NCI-H1436 treated with DMSO at 0.1 percent for 48 hours (cell line): ENCODE measurements at places on chromosomes 13 and 19.

GRCh38 chr19:43799502-43800142 is 2.6 kb downstream of the LYPD5 start:
- DNase-seq, result no peak

DNA sequence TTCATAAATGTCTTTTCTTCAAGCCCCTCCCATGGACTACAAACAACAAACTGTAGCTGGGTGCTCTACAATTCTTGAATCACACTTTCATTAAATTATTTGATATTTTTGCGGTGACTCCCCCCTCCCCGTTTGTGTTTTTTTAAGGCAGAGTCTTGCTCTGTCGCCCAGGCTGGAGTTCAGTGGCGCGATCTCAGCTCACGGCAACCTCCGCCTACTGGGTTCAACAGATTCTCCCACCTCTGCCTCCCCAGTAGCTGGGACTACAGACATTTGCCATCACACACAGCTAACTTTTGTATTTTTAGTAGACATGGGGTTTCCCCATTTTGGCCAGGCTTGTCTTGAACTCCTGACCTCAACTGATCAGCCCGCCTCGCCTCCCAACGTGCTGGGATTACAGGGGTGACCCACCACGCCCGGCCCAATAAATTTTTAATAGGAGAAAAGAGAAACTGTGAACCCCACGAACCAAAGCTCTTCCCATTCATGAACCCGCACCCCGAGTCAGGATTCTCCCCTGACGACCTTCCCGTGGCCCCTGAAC is 703 bp downstream of the ZNF506 start:
- no peak for DNase-seq

DNA sequence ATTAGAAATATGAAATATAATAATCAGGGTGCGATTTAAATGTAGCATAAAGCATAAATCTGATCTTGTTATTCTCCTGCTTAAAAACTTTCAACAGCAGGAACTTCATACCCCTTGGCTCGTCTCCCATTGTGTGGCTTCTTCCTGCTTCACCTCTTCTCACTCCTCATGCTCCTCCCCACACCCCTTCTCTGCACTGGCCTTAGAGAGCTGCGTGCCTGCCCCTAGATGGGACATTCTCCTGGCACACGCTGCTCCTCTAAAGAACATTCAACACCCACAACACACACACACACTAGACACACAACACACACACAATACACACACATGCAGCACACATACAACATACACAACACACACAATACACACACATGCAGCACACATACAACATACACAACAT is 104.6 kb upstream of the RAP2A start:
- no peak for DNase-seq

DNA sequence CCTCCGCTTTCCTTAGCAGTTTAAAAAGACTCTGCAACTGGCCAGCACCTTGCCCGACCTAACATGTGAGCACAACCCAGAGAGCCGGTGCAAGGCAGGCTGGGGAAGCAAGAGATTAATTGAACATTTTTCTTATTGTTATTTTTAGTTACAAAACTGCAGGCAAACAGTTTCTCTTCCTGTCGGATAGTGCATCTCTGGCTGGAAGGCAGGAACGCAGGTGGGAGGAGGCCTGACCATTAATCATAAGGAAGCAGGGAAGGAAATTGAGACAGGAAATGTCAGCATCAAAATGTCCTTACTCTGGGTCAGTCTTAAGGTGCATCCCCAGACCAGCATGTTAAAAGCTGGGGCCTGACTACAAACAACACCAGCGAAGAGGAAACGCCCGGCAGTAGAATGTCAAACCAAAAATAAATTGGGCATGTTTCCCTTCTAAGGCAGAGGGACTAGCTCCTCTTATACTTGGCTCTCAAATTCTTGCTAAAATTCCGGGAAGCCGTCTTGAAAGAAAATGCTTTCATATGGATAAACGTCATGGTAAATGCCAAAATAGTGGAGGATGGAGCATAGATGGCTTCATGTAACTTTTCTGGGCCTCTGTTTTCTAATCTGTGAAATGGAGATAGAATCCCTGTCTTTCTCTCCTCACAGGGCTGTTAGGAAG is 226.8 kb downstream of the RAP2A start:
- no peak for DNase-seq

- DNase-seq, result no peak
These were observed 26.9 kb downstream of the GGACT start for GRCh38 chr13:100561599-100562204.

DNA sequence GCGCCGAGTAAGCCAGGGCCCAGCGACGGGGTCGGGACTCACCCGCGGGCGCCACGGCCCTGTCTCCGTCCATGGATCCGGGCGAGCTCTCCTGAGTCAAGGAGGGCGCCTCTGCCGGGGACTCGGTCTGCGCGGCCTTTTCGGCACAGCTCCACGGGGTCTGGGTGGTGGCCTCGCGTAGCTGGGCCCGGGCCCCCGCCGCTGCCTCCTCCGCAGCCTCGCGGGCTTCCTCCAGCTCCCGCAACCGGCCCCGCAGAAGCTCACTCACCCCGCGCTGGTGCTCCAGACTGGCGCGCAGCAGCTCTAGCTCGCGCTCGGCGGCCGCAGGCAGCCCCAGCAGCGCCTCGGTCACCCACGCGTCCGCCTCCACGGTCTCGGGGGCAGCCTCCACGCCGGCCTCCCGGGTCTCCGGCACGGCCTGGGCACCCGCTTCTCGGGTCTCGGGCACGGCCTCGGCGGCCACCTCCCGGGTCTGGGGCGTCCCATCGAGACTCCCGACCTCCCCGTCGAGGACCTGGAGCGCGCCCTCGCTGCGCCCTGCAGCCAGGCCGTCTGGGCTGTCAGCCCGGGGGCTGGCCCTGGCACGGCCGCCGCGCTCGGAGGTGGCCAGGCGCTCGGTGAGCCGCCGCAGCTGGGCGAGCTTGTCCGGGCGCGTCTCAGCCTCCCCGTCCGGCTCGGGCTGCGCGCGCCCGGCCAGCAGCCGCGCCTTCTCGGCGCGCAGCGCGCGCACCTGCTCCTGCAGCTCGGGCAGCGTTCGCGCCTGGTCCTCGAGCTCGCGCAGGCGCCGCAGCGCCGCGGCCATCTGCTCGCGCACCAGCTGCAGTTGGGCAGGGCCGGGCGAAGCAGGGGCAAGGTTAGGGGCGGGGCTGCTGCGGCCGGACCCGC is 8.4 kb downstream of the KANK3 start:
- DNase-seq, result no peak

- no peak for DNase-seq
These were observed 63.4 kb downstream of the SMARCA4 start for GRCh38 chr19:11024259-11024658.

DNA sequence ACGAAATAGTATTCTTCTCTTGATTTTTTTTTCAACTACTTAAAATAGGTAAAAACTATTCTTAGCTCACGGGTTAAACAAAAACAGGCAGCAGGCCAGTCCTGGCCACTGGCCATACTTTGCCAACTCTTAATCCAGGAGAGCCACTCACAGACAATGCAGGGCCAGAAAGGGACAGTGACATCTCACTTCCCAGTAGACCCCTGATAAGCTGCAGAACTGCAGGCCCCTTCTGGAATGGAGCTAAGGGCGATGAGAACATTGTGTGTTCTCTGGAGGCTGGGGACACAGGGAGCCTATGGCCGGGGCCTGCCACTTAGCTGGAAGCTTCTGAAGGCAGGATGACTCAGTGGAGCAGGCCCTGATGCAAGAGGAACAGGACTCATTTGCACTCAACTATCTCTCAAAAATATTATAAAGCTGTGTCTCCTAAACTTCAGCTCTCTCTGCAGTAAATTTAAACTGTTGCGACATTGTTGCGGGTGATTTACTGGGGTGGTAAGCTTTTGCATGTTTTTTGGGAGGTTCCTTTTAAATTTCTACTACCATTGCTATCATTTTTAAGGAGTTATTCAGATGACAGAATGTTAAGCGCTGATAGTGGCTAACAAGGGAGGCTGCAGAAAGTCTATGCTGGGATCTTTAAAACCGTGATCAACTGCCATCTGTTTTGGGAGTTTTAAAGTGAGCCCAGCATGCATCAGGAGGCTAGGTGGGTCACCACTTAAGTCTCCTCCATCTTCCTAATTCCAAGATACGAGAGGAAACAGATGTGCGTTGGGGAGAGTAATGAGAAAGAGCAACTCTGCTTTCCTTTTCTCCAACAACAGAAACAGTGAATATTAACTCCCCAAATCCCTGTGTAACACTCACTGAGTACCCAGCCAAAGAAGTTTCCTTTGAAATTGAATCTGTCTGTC is 33.2 kb upstream of the KATNAL1 start:
- no peak for DNase-seq
